NCI-H446 treated with DMSO at 0.1 percent for 48 hours (cell line): ENCODE measurements at places on chromosomes 2 and 18.

DNA sequence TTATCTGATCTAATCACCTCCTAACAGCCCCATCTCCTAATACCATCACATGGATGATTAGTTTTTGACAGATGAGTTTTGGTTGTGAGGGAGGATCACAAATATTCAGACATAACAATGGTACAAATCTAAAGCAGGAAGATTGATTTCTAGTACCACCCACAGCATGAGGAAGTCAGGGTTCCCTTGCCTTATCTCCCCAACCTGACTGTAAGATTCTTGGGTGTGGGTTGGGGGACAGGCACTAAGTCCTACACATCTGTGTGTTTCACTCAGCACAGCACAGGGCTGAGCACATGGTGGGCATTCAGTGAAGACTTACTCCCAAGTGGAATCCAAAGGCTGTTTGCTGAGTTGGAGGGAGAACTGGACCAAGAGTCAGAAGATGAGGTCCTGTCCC lies 93.8 kb upstream of the CXCR4 start:
- no peak for DNase-seq

DNA sequence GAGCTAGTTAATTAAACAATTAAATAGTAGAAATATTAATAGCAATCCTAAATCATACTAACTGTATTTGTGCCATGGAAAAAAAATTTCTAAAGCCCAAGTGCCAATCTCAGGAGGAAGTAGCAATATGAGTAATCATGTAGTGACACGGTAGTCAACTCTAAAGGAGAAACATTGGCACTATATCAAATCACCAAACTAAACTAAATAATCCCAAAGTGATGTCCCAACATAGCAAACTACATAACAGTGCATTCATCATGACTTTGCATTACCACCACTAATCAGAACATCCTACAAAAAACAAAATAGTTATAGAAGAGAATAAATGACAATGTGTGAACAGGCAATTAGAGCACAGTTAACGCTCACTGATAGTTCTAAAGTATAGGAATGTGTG lies 195.1 kb downstream of the EXOC6B start:
- no peak for DNase-seq

GRCh38 chr2:12764849-12765605 lies 48.3 kb downstream of the TRIB2 start:
- DNase-seq = no peak

GRCh38 chr2:19525313-19525712 lies 166.9 kb upstream of the OSR1 start:
- DNase-seq = no peak

DNA sequence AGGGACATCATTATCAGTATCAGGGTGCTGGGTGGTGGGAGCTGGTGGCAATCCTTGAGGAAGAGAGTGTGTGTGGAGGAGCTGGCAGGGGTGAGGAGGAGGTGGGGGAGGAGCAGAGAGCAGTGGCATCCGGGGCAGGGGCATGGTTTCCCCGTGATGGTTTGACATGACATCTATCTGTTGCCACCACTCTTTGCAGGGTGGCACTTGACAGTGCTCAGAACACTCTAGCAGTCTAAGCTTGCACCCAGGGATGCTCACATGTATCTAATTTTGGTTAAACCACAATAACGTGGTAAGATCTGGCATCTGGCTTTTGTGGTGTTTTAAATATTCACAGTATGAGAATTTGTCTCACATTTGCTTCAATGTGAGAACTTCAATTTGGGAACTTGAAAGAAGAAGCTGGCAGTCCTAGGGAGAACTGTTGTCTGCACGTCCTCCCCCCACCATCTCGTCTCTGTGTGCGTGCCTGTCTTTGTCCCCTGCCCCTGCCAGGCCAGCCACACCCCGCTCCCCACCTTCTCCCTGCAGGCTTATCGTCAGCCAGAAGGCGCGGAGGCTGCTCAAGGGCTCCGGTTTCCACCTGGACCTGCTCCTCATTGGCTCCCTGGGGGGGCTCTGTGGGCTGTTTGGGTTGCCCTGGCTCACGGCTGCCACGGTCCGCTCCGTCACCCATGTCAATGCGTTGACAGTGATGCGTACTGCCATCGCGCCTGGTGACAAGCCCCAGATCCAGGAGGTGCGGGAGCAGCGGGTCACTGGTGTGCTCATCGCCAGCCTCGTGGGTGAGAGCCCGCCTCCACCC lies 11.7 kb downstream of the SLC4A3 start:
- no peak for DNase-seq

GRCh38 chr18:27887711-27888495 lies 289.0 kb downstream of the CDH2 start:
- DNase-seq = no peak

DNA sequence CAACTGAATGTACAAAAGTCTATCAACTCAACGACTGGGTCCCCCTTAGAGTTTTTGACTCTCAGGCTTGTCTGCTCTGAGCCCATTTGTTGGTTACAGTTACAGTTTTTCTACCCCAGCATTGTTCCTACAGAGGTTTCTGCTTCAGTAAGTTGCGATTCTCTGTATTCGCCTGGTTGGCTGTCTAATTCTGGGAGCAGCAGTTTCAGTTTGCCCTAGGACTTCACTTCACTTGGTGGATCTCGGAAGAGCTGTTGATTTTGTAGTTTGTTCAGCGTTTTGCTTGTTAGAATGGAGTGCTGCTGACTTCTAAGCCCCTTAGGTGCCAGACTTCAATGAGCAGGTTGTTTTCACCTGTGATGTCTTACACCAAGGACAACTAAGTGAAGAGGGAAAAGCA lies 296.5 kb upstream of the EPAS1 start:
- DNase-seq = no peak
